Progenitor cell of endocrine pancreas (in vitro differentiated cells): ENCODE measurements at places on chromosomes 2 and 18.

GRCh38 chr2:215866606-215867005 lies 146.7 kb downstream of the MREG start:
- DNase-seq = no peak

- DNase-seq = no peak
These were observed 281.1 kb downstream of the SLC4A3 start for GRCh38 chr2:219908538-219908937.

- DNase-seq = peak; percentile 42
These were observed 73.9 kb upstream of the HPCAL1 start for GRCh38 chr2:10228611-10229365.

- no peak for DNase-seq
These were observed 11.4 kb downstream of the SIX3 start for GRCh38 chr2:44952806-44953498.

DNA sequence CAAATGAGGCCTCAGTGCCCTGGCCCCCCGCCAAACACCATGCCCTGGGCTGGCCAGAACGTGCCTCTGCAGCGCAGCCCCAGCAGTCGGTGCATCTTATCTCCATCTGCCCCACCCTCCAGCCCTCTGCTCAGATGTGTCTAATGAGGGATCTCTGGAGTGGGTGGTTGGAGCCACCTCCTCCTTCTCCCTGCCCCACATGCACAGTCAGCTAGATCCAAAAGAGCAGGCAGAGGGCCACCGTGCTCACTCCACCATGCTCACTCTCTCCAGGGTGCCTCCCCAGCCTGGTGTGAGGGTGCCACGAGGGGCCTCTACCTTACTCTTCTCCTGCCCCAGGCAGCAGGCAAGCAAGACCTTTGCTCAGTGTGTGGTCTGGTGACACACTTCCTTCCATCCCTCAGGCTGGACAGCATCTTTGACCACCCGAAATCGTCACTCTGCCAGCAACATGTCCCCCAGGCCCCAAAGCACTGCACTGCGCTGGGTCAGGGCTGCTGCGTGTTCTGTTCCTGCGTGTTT lies 266.1 kb upstream of the HDAC4 start:
- no peak for DNase-seq

- no peak for DNase-seq
These were observed 608.8 kb upstream of the SOX11 start for GRCh38 chr2:5083402-5083801.

DNA sequence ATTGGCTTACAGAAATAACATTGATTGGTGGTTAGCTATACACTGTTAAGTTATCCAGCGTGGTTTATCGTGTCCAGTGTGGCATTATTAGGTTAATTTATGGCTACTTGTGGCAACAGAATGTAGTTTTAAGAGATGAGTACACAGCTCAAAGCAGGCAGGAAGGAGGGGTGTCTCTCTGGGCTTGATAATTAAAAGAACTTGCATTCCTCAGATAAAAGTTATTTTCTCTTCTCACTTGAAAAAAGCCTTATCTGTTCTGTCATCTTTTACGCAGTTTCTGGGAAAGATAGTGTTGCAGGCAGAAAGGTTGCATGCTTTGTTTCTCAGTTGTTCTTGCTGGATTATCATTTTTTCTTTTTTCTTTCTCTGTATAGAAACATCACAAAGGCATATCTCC lies 154.4 kb upstream of the COL3A1 start:
- DNase-seq = no peak

GRCh38 chr2:85221067-85221691 lies 88.0 kb downstream of the TCF7L1 start:
- DNase-seq = no peak

- DNase-seq = no peak
These were observed 42.0 kb upstream of the IL1R1 start for GRCh38 chr2:102100371-102101096.

- no peak for DNase-seq
These were observed 43.4 kb downstream of the KIAA1328 start for GRCh38 chr18:36872329-36872728.

DNA sequence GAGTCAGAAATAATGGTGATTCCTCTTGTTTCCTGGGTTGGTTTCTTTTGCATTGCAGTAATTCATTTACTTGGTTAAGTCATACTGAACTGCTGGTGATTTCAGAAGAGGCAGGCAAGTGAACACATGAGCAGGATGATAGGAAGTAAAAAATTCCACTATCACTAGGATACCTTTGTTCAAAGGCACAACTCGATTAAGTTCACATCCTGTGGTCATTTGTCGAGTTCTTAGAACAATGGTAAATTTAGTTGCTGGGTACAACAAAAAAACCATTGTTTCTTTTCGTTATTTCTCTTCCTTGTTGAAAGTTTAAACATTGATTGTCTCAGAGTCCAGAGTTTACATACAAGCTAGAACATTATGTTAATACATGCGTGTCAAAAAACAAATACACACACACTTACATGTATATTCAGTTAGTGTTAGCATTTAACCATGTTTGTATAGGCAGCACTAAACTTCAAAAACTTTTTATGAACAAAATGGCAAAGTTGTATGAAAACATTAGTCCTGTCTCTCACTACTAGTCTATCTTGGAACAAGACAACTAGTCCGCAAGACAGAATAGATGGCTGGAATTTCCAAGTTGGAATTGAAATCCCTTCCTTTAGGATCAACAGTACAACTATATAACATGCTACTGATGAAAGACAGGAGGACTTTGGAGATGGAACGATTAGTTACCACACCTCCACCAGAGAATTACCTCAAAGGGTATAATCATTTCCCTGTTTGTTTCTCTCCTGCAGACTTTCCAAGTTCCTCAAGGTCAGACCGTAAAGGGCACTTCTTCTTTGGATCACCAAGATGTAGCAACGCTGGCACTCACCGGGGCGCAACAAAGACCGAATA lies 26.2 kb downstream of the STK39 start:
- no peak for DNase-seq

DNA sequence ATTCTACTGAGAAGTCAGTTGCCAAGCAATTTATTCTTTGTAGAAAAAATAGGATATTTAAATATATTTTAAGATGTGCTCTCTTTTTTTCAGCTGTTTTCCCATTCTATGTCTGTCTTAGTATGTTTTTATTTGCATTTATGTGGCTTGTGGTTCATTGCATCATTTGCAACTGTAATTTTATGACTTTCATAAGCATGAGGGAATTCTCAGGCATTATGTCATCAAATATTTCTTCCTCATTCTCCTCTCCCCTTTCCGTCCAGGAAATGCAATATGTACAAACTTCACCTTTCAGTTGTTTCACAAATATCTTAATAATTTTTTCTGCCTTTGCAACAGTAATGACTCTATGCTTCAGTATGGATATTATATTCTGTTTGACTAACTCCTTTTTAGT lies 560.2 kb upstream of the LRATD1 start:
- DNase-seq = no peak

- DNase-seq = no peak
These were observed 100.1 kb downstream of the WDPCP start for GRCh38 chr2:63488118-63488713.

GRCh38 chr2:163778045-163778781 lies 42.4 kb upstream of the FIGN start:
- DNase-seq = no peak

DNA sequence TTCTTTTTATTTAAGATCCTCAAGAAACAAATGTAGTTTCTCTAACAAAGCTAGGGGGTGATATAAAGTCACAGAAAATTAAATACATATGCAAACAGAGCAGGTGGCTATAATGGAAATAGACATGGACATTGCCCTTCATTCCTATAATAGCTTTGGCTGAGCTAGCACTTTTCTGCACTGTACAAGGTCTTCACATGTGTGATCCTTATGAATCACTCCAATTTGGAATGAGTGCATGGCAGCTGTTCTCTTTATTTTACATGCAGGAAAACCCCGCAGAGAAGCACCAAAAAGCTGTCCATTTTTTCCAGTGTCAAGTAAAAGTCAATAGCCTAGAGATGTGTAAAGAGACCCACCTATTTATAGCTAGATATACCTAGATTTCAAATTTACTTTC lies 747.4 kb upstream of the SLC8A1 start:
- DNase-seq = no peak

GRCh38 chr2:47021301-47022009 lies 105.8 kb upstream of the MCFD2 start:
- DNase-seq = no peak

- DNase-seq = peak; percentile 11
These were observed 21.6 kb downstream of the MERTK start for GRCh38 chr2:111919794-111920608.

DNA sequence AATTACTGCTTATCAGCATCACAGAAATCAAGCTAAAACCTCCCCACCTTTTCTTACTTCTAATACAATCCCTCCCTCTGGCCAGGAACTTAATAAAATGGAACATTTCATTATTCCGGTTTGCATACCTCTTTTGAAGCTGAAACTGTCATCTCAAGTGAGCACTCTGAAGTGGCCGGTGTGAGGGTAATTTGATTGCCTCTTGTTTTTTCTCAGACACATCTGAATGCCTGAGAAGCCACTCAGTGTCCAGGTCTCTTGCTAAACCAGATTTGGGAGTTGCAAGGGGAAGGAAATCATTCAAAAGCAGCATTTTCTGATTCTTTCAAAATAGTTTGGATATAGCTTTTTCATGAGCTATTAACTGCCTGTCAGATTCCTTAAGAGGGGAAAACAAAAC lies 190.3 kb downstream of the C1D start:
- no peak for DNase-seq

DNA sequence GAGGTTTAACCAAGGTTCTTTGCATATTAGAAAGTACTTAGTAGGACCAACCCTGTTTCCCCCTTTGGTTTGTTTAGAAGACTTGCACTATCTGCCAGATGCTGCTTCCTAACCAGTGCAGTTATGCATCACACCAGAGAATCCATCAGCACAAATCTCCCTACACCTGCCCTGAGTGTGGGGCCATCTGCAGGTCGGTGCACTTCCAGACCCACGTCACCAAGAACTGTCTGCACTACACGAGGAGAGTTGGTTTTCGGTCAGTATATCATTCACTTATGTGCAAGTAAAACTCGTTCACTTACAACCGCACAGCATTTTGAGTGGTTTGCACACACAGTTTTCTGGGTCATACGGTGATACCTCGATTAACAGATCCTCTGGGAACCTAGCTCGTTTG lies 69.7 kb downstream of the ZNF532 start:
- DNase-seq = no peak

DNA sequence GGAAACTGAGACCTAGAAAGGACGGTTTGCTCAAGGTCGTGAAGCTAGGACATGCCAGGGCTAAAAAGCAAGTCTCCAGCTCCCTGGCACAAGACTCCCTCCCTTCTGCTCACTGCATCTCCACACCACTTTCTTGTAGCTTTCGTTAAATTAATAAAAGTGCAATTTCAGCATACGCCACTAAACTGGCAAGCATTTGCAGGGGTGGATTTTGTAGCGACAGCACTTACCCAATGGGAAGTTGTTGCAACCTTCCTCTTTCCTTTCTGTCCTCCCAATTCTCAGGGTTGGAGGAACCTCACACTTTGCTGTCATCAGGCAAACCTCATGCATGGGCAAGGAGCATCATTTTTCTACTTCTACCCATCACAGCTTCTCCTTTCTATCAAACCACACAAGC lies 7.4 kb upstream of the RHOB start:
- DNase-seq = no peak

GRCh38 chr2:109351164-109351756 lies 222.3 kb downstream of the SH3RF3 start:
- no peak for DNase-seq

- no peak for DNase-seq
These were observed 191.2 kb upstream of the NABP1 start for GRCh38 chr2:191486584-191487320.

- no peak for DNase-seq
These were observed 5.1 kb downstream of the SERPINB8 start for GRCh38 chr18:63974991-63975390.

DNA sequence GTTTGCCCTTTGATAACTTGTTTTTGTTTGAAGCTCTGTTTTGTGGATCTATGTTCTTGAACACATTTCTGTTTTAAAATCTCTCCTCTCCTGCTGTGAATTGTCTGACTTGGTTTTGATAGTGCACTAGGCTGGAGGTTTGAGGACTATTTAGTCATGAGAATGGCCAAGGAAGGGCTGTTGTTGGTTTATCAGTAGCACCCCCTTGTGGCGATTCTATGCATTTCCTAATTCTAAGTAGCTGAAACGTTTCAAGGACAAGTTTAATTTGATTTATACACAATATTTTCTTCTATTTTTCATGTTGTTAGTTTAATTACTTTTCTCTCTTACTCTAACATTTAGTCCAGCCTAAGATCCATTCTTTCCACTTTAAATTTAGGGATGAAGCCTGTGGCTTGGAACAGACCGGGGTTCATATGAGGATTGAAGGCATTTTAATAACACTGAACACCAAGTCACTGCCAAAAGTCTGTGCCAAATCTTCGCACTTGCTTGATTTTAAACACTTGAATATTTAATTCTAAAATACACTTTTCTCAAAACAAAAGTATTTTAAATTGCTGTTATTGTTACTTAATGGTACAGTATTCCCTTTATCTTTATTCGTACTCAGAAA lies 166.0 kb downstream of the SOCS6 start:
- DNase-seq = peak; percentile 32

DNA sequence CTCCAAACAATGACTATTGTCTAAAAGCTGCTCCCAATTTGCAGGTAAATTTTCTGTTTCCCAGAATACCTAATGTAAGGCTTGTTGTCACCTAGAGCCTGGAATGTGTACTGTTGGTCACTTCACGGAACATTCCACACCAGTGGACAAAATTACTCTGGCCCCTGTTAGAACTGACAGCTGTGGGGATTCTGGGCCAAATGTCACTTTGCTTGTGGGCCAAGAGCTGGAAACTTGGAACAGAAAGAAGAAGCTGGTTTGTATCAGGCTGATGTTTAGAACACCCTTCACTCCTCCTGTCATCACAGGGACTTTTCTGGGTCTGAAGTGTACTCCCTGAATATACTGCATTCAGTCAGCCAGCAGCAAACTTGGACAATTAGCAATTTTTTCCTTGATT lies 495.6 kb upstream of the SYT4 start:
- no peak for DNase-seq

DNA sequence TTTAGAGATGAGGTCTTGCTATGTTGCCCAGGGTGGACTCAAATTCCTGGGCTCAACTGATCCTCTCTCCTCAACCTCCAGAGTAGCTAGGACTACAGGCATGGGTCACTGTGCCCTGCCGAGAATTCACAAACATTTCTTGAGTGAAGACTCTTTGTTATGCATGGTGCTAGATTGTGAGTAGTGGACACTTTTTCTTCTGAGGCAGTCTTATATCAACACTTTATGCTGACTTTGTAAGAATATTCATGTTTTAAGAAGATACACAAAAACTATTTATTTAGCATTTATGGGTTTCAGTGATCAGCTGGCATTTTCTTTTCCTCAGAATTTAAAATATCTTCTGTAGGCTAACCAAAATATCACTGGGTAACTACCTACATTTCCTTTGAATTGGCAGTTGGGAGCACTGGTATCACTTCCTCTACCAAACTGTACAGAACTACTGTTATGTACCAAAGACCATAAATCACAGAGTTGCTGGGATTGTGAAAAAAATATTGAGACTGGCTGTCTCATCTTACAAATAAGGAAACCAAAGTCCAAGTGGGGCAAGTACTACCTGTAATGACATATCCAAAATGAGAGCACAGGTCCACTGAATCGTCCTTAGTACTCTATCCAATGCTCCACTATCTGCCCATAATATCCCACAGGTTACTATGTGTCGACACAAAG lies 34.0 kb downstream of the DOCK10 start:
- DNase-seq = no peak
